ENCODE measurements at places on chromosomes 4 and X.

DNA sequence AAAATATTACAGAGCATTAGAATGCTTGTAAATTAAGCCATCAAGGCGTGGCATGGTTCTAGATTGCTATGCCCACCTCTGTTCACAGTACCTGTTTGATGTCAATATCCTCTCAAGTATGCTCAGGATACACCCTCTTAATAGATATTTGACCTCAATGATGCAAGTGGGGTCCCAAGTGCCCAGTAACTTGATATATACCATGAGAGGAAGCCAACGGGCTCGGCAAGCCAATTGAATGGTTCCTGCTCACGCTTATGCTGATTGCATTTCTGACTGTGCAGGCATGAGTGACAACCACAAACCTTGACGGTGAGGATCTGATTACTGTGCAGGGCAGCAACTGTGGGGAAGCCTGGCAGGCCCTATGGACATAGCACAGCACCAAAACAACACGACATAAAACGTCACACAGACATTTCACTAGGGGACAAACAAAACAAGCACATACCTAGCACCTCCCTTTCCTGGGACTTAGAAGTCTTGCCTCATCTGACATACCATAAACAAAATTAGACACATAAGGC is 179.1 kb upstream of the ETNPPL start:
- DNase-seq = no peak

DNA sequence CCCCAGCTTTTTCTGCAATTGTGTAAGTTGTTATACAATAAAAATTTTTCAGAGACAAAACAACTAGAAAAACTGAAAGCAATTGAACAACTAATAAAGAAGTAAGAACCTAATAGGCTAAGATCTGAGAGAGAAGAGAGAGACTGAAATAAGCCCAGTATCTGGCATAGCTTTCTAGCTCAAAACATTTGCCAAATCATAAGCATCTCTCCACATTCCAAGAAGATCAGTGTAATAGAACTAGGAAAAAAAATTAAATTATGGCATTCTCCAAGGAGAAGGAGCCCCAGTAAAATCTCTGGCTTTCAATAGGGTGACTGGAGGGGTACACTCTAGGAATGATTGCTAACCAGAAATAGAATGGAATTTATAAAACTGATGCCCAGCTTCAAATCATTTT is 19.0 kb upstream of the PPP3CA start:
- DNase-seq = no peak

- DNase-seq = peak; percentile 19
Measured at GRCh38 chrX:53089224-53089842, 4.6 kb upstream of the KANTR start.

DNA sequence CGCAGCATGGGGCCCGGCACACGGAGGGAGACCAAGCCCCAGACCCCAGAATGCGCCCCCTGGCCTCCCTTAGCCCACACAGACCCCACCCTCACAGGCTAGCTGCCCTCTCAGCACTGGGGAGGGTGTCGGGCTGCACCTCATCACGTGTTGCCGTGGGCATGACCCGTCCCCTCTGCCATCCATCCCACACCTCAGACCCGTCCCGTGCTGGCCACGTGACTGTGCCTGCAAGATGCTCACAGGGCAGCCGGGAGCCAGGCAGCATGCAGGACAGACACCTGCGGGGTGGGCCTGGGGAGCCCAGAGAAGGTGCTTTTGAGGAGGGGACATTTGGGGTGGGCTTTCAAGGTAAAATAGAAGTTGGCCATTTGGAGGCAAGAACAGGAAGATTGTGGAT is 4.8 kb downstream of the MSANTD1 start:
- no peak for DNase-seq

- no peak for DNase-seq
Measured at GRCh38 chrX:15960237-15960636, 105.6 kb upstream of the AP1S2 start.

DNA sequence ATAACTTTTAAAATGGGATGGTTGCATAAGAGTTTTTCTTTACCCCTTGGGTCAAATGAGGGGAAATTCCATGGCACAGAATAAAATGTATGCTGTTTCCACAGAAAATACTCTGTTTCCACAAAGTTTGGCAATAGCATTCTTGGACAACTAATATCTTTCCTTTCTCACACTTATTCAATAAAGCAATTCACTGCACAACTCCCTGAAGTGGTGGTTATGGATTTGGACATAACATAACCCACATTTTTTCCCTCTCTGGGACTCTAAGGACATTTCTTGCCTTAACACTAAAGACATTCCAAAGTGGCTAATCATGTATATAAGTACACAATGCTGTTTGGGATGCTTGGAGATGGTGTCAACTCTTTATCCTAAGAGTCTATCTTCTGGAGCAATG is 51.7 kb upstream of the GPM6B start:
- no peak for DNase-seq

DNA sequence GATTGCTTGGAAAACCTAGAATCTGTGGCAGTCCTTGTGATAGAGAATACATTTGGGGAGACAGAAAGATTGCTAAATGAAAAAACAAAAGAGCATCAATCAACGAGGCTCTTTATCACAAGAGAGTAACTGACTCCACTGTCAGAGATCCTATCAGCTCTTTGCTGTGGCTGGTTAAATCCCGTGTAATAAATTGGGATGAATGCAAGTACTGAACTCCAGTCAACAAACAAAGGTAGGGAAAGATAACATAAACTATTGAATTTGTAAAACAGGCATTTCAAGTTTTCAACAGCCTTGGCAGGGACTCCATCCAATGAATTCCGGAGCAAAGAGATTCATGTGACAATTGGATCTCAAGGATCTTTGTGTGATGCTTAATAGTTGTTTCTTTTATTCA is 21.3 kb downstream of the MMRN1 start:
- no peak for DNase-seq

DNA sequence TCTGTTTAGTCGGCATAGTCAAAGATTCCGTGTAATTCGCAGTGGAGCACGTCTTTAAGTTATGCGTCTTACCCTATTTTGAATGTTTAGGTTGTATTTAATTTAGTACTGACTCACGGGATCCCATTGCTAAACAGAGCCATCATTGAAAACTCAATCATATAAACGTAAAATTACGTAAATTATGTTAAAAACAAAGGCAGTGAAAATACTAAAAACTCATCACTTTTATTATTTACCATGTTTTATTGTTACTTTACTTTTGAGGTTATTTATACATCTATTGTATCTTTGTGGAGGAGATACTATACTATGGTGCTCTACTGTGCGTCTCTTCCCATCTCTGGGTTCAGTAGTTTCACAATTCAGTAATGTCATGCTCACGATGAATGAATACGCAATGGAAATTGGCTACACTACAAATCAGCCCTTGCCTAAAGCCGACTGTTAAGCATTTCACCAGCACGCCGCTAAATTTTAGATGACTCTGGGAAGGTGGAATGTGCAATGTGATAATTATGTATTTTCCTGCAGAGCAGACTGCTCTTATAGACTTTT is 944 bp downstream of the FUNDC2 start:
- no peak for DNase-seq

All from pulmonary artery endothelial cell (primary cell).